Stimulated activated CD8-positive, alpha-beta memory T cell treated with anti-CD3 and anti-CD28 coated beads, Interleukin-4, amount 100 ng/mL, for 4 hours (primary cell): ENCODE measurements at places on chromosomes 11 and 22.

- DNase-seq, result no peak
Observed at GRCh38 chr22:44932493-44932892, 77.3 kb downstream of the PHF21B start.

DNA sequence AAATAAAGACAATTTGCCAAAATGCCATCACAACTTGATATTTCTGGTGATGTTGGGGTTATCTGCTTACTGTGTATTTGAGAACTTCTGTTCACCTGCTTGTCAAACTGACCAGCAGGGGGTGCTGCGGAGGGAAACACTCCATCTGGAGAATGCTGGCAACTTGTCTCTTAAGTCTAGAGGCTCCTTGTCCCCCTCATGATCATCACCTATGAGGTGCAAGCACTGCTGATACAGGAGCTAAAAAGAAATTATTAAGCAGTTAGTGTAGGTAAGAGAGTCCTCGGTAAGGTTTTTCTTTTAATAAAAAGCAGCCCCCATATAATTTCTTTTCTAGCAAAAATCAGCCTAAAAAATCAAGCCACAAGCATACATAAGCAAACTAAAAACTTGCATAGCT lies 32.7 kb upstream of the GLYATL1B start:
- peak; percentile 73 for DNase-seq

GRCh38 chr22:48528221-48528915 lies 1299.3 kb downstream of the BRD1 start:
- DNase-seq, result no peak

GRCh38 chr11:132402071-132402684 lies 1031.8 kb downstream of the NTM start:
- no peak for DNase-seq

GRCh38 chr11:60459345-60459744 lies 3.7 kb downstream of the MS4A1 start:
- DNase-seq, result no peak

DNA sequence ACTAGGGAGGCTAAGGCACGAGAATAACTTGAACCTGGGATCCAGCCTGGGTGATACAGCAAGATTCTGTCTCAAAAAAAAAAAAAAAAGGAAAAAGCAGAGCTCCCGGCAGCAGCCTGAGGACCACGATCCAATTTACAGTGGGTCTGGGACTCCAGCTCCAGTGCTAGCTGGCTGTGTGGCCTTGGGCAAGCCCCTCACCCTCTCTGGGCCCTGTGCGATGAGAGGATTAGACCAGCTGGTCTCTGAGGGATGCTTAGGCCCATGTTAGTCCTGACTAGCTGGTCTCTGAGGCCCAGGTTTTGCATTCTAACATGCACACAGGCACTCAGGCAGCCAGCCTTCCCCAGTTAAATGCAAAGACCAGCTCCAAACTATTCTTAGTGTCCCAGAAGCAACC lies 13.7 kb downstream of the CARD10 start:
- no peak for DNase-seq

GRCh38 chr11:90704510-90704909 lies 481.7 kb upstream of the CHORDC1 start:
- DNase-seq, result no peak

DNA sequence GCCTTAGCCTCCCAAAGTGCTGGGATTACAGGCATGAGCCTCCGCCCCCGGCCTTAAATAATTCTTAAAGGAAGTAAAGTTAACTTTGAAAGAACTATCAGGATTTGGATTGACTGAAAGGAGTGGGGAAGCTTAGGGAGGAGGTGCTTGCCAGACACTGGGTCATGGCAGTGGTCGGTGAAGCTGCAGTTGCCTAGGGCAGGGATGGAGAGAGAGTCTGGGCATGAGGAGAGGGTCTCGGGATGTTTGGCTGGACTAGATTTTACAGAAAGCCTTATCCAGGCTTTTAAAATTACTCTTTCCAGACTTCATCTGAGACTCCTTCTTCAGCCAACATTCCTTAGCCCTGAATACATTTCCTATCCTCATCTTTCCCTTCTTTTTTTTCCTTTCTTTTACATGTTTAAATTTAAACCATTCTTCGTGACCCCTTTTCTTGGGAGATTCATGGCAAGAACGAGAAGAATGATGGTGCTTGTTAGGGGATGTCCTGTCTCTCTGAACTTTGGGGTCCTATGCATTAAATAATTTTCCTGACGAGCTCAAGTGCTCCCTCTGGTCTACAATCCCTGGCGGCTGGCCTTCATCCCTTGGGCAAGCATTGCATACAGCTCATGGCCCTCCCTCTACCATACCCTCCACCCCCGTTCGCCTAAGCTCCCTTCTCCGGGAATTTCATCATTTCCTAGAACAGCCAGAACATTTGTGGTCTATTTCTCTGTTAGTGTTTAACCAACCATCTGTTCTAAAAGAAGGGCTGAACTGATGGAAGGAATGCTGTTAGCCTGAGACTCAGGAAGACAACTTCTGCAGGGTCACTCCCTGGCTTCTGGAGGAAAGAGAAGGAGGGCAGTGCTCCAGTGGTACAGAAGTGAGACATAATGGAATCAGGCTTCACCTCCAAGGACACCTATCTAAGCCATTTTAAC lies at the start of gene NNMT:
Gene NNMT, plus strand, starts transcription at position 724 of the 929 bp plus-strand sequence. Its CDS starts 158 bp downstream, at position 882.
- no peak for DNase-seq

GRCh38 chr11:16738947-16739815 lies 734 bp downstream of the C11orf58 start:
- DNase-seq, result no peak

DNA sequence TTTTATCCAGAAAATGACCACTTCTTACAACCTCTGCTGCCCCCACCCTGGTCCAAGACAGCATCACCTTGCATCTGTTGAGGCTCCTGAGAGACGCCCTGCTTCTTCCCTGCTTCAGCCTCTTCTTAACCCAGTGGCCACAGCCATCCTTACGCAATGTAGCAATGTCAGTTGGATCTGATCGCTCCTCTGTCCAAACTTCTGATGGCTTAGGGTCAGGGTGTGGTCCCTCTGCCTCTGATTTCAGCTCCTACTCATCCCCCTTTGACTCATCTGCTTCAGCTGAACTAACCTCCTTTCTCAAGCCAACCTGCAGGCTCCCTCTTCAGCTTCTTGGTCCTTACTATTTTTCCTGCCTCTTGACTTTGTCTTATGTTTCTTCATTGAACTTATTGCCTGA lies 280.8 kb downstream of the KIRREL3 start:
- DNase-seq, result no peak

DNA sequence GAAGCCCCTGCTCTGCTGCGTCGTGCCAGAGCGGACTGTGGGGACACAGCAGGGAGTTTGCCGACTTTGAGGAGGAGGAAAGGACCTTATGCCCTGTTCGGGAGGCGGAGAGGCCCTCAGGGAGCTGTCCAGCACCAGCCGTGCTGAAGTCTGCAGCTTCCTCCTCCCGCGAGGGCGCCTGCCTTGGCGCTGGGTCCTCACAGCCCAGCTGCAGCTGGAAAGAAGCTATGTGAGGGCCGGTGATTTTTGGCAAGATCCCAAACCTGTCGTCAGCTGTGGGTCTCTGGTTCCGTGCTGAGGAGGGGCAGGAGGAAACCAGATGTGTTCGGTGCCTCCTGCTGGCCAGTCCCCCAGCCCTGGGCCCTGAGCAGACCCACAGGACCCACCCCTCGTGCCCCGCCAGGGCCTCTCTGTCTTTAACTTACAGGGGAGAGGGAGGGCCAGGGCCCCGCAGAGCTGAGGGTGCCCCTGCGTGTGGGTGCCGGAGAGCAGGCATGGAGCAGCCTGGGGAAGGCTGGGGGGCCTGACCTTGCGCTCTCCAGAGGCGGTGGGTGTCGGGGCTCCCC lies 12.0 kb downstream of the BRSK2 start:
- no peak for DNase-seq

DNA sequence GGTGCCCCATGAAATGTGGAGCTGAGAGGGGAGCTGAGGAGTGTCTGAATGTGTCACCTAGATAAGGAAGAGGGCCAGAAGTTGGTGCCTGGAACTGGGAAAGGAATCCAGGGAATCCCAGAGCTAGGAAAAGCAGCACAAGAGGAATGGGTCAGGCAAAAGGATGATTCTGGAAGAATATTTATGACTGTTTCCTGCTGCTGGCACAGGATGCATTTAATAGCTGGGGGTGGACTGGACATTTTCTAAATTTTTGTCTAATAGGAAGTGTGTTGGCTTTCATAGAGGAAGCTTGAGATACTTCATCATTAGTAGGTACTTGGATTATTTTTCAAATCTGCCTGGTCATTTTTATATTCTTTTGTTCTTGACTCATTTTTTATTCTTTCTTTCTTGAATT lies 17.4 kb upstream of the MRGPRX2 start:
- DNase-seq, result no peak

- no peak for DNase-seq
Observed at GRCh38 chr11:107337917-107338316, 119.7 kb downstream of the CWF19L2 start.

DNA sequence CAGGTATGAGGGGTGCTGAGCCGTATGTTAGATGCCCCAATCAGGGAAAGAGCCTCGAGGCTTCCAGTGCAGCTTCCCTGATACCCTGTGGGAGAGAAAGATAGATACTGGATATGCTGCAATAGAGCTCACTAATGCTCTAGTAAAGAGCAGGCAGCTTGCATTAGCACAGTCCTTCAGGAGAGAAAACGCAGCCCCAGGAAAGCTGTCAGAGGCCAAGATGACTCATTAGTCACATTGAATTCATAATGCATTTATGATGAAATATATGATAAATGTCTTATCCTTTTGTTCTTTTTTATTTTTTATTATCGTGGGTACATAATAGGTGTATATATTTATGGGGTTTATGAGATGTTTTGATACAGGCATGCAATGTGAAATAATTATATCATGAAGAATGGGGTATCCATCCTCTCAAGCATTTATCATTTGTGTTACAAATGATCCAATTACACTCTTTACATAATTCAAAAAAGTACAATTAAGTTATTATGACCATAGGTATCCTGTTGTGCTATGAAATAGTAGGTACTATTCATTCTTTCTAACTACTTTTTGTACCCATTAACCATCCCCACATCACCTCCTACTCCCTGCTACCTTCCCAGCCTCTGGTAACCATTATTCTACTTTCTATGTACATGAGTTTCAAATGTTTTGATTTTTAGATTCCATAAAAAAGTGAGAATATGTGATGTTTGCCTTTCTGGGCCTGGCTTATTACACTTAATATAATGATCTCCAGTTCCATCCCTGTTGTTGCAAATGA lies 94.5 kb upstream of the TOP3B start:
- DNase-seq, result no peak

DNA sequence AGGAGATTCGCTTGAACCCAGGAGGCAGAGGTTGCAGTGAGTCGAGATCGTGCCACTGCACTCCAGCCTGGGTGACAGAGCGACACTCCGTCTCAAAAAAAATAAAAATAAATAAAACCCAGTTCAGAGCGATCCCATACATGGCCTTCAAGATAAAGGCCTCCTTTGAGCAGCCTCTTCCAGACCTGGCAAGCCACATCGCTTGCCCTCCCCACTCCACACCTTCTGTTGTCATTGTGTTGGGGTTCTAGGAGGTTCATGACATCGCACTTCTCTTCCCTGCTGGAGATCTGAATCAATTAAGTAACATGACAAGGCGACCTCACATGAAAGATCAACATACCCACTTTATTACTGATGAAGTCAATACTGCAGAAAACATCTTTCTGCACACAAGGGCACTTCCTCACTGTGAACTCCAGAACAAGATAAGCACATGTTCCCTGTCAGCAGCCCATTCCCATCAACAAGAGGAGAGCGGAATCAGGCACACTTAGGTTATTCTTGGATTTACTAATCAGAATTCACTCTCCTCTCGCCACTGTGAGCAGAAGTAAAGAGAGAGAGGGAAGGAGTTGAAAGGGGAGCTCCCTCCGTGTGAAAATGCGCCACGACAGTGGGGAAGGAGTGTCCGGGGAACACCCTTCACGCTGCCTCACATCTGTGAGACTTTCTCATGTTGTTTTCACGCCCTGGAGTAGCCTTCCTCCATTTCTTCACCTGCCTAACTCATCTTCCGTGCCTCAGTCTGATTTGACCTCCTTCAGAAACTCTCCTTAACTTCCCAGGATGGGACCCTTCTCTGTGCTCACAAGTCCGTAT lies 38.3 kb downstream of the SC5D start:
- no peak for DNase-seq

DNA sequence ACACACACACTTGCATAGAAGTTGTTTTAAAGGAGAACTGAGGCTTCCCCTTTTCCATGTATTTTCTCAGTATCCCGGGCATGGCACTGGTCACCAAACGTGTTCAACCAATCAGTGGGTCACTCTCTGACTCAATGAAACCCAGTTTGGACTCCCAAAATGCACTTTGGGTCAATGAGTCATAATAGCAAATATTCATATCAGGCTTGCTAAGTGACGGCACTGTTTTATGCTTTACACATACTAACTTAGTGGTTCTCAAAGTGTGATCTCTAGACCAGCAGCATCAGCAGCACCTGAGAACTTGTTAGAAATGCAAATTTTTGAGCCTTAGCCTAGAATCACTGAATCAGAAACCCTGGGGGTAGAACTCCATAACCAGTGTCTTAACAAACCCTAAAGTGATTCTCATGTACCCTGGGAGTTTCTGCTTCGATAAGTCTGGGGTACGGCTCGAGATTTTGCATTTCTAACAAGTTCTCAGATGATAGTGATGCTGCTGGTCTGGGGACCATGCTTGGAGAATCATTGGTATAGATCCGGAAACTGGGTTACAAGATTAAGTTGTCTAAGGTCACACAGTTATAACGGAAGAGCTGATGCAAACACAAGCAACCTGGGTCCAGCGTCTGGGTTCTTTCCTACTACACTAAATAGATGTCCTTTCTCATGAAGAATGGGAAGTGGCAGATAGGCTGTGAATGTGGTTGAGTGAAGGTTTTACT lies 35.6 kb downstream of the ETS1 start:
- no peak for DNase-seq

GRCh38 chr22:42699281-42699975 lies 21.2 kb downstream of the A4GALT start:
- no peak for DNase-seq
